ENCODE measurements at places on chromosomes 7 and 10. TPM values are rescaled to one million over a fixed set of nuclear protein-coding genes. Genes with fewer than 3 reads are reported as not detected.

GRCh38 chr7:54416678-54417077 is 125.5 kb upstream of the VSTM2A start:
- DNase-seq = no peak

GRCh38 chr10:18483516-18484186 is 167.7 kb downstream of the NSUN6 start:
- DNase-seq = no peak

- no peak for DNase-seq
Observed at GRCh38 chr7:23852135-23852534, 142.1 kb downstream of the STK31 start.

DNA sequence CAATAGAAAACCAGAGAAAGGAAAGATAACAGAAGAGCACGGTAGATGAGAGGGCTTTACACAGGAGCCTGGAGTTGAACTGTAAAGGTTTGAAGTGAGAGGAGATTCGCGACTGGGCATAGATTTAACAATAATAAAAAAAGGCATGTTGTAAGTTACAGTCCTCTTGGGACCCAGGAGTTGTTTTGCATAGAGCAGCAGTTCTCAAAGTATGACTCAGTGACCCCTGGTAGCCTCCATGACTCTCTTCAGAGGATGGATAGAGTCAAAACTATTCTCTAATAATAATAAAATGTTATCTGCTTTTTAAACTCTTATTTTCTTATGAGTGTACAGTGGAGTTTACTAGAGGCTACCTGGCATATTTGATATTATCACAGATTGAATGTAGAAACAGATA is 262.3 kb downstream of the SORCS3 start:
- DNase-seq = no peak

ZNF680 gene
- 7.0 TPM for total RNA-seq

TMEM229A gene
- total RNA-seq = not detected

- DNase-seq = no peak
Observed at GRCh38 chr7:70764701-70765208, 367.2 kb upstream of the GALNT17 start.

GRCh38 chr10:71933651-71934050 is 30.5 kb upstream of the CHST3 start:
- no peak for DNase-seq

Data from transverse colon (tissue), 4 donors.